ENCODE measurements at places on chromosomes 3 and 15.

- DNase-seq: no peak
These were observed 112.8 kb upstream of the BCL6 start for GRCh38 chr3:187858041-187858440.

- DNase-seq: no peak
These were observed 45.7 kb upstream of the ABI3BP start for GRCh38 chr3:101038880-101039279.

DNA sequence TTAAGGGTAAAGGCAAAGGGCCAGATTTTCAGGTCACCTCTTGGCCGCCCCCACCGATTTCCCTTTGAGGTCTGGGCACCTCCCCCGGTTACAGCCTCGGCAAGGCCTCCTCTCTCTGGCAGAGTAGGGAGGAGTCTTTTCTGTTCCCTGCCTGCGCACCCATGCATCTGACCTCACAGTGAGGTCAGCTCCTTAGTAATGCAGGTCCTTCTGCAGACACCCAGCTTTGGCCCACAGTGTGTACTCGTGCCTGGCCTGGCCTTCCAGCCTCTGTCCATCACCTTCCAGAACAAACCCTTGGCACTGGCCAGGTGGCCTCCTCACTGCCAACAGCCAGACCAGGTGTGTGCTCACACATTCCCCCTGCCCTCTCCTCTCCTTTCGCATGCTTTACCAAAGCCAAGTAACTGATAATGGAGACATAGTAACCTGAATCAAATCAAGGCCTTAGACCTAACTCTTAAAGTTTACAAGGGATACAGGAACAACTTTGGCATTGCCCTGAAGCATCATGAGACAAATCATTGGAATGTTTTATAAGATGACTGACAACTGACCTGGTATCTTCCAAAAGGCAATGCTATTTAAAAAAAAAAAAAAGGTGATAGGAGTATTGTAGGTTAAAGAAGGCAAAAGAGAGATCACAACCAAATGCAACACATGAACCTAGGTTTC, 61.3 kb downstream of the CORO2B start:
- no peak for DNase-seq

DNA sequence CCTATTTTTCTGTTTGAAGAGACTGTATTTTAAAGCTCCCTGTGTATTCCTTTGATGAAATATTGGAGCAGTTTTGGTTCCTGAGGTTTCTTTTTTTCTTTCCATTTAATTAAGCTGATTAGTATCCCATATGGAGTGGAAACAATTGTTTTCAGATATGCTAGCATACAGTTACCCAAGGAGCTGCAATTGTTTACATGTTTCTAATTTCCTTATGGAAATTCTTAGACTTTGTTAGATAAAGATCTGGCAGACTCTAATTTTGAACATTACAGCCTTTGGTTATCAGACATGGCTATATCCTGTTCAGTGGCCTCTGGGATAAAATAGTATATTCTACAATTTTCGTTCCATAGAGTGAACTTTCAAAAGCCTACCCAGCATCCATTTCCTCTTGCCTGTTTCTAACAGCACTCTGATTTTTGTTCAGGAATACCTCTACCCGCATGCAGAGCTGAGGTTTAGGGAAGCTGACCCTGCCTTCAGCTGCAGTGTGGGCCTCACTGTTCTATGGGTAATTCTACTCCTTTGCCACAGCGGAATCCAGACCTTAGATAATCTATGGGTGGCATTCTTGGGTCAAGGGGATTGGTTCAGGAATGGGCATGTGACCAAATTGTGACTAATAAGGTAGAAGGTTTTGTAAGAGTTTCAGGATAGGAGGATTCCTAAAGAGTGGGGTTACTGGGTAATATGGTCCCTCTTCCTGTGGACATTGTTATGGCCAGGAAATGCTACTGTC, 161.1 kb upstream of the ANKRD28 start:
- no peak for DNase-seq

GRCh38 chr3:99191186-99191585, 289.7 kb upstream of the DCBLD2 start:
- DNase-seq: no peak

GRCh38 chr15:98937413-98938104, 70.0 kb downstream of the PGPEP1L start:
- DNase-seq: no peak

GRCh38 chr3:69718866-69719586, 20.2 kb upstream of the MITF start:
- no peak for DNase-seq

Data from OCI-LY7 (cell line).